ENCODE measurements at places on chromosomes 12 and 14.

- no peak for DNase-seq
These were observed 44.8 kb downstream of the EP400 start for GRCh38 chr12:131994589-131994988.

DNA sequence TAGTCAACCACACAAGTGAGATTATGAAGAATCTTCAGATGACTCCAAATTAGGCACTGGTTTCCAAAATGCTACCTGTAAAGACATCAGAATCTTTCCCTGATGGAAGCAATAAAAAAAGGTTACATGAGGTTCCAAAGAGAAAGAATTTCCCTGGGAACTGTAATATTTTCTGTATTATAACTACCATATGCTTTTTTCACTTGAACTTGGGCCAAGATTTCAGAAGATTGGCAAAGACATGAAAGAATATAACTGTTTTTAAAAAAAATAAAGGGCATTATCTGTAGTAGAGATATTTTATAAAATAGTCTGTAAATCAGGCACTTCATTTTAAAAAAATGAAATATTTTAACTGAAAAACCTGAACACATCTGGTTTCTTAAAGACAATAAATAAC is 12.9 kb downstream of the HECTD1 start:
- no peak for DNase-seq

- DNase-seq: no peak
These were observed 5.7 kb downstream of the KRT73 start for GRCh38 chr12:52612431-52613383.

DNA sequence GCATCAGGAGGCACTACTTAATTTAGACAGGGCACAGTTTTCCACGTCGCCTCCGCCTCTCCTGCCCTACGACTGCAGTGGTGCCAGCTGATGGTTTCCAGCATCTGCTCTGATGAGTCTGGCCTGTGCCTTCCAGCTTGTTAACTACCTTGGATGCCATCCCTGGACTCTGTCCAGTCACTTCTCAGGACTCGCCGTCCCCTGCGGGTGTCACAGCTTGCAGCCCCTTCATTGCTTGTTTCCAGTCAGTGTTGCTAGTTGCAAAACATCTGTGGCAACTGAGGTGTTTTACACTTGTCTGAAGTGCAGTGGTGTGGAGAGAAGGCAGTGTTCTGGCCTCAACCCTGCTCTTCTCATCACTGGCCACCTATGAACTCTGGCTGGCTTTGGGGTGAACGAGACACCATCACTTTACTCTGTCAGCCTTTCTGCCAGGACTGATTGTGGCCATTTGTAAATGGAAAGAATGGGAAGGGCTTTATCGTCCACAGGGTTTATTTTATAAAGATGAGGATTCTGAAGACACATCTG is 8.3 kb downstream of the ADGRD1 start:
- no peak for DNase-seq

GRCh38 chr14:56129092-56129491 is 10.9 kb downstream of the PELI2 start:
- no peak for DNase-seq

DNA sequence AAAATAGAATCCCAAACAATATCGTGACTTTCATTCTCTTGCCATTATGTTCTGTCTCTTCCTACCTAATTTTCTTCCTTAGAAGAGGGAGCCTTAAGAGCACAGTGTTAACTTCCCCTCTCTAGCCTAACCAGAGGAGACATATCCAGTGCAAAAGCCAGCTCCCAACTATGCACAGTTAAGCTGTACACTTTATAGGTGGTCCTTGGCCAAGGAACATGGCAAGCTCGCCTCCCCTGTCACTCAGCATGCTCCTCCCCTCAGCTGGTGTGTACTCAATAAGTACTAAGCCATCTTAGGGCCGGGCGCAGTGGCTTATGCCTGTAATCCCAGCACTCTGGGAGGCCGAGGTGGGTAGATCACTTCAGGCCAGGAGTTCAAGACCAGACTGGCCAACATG is 255.1 kb upstream of the TMPO start:
- DNase-seq: no peak

GRCh38 chr12:130086248-130086647 is 76.0 kb upstream of the FZD10 start:
- DNase-seq: no peak

DNA sequence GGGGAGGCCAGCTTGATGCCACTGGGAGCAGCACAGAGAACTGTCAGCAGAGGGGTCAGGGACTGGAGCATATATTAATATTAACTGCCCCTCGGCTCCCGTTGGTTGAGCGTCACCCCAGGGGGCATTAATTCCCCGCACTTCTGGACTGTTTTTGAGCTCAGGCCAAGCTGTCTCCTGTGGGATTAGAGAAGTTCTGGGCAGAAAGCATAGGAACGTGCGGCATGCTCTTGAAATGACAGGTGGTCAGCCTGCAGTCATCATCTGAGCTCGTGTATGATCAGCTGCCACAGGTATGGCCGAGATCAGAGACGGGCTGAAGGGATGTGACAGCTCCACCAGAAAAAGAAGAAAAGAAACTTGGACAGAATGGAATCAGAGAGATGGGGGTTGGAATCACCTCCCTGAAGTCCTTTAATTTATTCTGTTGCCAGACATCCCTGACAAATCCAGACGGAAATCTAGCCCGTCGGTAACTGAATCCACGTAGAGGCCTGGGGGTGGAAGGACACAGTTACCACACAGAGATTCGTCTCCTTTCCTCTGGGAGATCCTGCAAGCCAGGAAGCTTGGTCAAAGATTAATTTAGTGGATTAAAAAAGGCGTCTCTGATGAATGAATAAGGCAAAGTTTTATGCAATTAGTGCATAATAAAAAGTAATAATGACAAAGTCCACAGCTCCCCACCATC is 23.6 kb downstream of the NR1H4 start:
- no peak for DNase-seq

DNA sequence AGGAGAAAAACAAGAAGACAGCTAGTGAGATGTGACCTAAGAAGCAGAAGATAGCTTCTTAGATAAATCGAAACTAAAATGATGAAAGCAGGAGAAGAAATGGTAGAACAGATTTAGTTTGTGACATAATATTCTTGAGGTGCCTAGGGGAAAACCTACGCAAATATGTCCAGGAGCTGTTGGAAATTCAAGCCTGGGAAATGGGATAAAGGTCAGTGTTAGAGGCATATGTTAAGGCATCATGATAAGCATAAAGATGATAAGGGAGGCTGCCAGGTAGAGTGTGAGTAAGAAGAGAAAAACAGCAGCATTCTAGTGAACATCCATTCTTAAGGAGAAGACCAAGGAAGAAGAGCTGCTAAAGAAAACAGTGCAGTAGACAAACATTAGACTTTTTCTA is 109.6 kb upstream of the LGR5 start:
- DNase-seq: no peak

GRCh38 chr14:21533294-21533693 is 7.1 kb upstream of the SALL2 start:
- DNase-seq: no peak

DNA sequence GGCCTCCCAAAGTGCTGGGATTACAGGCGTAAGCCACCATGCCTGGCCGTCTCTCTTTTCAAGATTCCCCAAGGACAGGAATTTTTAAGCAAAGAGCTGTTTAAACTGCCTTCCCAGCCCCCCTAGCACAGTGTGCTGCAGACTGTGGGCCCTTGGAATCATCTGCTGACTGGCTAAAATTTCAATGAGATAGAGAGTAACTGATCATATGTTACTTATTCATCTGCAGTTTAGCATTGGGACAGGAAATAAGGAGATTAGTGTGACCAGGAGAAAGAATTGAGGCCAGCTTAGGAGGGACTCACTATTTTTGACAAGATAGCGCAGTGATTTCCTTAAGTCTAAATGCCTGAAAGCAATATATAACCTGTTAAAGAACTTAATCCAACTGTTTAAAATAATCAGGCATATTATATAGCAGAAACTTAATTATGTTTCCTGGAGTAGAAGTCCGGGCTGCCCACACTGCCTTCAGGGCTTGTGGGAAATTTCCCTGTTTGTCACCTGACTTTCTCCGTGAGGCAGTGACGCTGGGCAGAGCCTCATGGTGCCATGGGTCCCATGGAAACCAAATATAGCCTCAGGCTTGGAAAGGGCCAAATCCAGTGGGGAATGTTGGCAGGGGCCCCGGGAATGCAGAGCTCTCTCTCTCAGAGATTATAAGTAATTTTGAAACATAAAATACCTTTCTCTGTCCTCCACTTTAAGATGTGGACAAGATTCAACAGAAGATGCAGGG is 22.8 kb upstream of the CEBPE start:
- DNase-seq: no peak

- DNase-seq: no peak
These were observed 13.5 kb downstream of the EXD2 start for GRCh38 chr14:69204753-69205152.

- DNase-seq: no peak
These were observed 1524.7 kb upstream of the TMEM132C start for GRCh38 chr12:126742241-126742641.

GRCh38 chr14:64244279-64244678 is 49.9 kb downstream of the ESR2 start:
- no peak for DNase-seq

DNA sequence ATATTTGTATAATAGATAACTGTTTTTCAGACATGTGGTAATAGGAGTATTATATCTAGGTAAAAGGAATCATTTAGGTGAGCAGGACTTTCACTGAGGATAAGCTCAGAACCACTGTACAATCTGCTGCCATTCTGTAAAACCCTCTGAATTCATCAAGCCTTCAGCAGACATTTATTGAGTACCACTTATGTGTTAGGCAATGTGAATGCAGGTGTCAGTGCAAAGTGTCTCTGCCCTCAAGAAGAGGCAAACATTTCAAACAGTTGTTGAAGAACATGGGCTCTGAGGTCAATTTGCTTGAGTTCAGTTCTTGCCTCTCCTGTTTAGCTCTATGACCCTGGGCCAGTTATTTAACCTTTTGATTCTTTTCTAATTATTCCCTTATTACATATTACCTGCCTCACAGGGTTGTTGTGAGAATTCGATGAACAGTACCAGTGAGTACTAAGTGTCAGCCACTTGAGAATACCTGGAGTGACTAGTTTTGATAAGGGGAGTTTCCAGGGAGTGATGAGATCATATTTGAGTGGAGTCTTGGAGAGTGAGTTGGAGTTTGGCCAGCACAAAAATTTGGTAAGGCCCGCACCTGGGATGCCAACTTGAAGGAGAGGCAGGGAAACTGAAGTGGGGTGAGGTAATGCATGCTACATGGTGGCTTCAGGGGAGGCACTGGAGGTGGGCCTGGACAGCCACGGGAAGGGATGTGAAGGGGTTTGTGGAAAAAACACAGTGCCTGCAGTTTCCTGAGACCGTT is 33.7 kb downstream of the RASSF8 start:
- DNase-seq: no peak

DNA sequence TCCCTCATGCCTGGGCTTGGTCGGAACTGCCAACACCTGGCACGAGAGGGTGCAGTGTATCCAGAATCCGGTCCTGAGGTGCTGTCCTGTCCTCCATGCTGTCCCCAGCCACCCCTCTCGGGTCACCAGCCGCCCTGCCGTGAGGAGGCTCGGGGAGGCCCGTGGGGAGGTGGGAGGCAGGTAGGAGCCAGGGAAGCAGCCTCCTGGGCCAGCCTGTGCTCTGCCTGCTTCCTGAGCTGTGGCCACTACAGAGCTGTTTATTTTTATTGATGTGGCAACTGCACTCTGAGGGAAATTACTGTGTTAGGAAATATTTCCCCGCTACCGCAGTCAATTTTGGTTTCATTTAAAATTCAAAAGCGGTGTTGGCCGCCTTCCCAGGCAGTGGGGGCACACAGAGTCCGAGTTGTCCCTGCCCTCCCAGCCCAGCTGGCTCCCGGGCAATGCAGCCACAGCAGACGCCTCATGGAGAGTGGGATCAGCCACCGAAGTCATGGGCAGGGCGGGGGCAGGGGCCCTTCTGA is 18.3 kb downstream of the NOC4L start:
- DNase-seq: no peak

GRCh38 chr12:92218394-92219077 is 72.9 kb upstream of the BTG1 start:
- DNase-seq: no peak

GRCh38 chr14:85487215-85487614 is 42.7 kb upstream of the FLRT2 start:
- DNase-seq: no peak

GRCh38 chr14:93173943-93174395 is 10.7 kb downstream of the MOAP1 start:
- DNase-seq: no peak

DNA sequence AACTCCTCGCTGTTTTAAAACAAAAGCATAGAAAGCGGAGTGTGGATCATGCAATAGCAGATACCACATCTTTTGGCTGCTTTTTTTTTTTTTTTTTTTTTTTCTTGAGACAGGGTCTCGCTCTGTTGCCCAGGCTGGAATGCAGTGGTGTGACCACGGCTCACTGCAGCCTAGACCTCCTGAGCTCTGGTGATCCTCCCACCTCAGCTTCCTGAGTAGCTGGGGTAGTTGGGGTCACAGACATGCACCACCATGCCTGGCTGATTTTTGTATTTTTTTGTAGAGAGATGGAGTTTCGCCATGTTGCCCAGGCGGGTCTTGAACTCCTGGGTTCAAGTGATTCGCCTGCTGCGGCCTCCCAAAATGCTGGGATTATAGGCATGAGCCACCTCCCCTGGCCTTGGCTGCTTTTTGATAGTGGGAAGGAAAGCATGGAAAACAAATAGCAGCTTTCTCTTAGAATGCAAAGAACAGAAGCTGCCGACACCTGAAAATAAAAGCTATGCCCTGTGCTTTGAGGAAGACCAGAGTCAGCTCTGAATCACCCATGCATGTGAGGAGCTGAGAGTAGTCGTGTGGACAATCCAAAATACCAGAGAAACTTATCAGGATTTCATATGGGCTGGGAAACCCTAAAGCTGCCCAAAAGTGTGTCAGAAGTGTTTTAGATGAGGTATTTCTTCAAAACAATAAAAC is 3.6 kb upstream of the ELK3 start:
- DNase-seq: no peak

- no peak for DNase-seq
These were observed 149.6 kb downstream of the PLXNC1 start for GRCh38 chr12:94297876-94298505.
